Epithelial cell of proximal tubule (primary cell): ENCODE measurements at places on chromosomes 2 and 18.

- no peak for DNase-seq
Measured at GRCh38 chr2:45072064-45072861, 63.0 kb upstream of the SIX2 start.

GRCh38 chr18:54626779-54627178 lies 35.7 kb downstream of the DYNAP start:
- no peak for DNase-seq

DNA sequence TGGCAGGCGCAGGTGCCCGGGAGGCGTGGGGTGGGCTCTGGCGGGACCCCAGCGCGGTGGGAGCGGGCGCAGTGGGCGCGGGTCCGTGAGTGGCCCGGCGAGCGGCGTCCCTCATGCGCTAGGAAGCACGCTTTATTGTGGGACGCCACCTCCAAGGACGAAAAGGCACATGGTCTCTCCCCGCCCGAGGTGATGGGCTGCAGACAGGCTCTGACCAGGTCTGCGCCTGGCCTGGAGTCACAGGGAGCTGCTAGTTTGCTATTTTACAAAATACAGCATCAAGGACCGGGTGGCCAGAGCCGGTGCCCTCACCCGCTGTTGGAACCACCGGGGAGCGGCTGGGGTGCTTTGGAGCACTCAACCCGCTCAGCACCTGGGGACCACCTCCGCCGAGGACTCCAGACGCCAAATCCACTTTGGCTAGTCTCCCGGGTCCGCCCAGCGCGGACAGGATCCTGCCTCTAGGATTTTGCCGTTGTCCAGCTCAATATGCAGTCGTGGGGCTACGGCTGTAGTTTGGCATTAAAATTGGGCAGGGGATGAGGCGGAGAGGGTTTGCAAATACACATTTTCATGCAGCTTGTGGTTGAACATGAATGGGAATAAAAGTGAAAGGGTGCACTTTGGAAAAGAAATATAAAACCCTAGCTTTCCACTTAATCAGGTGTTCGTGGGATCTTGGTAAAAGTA lies 65.4 kb downstream of the LRRFIP1 start:
- DNase-seq, result no peak

GRCh38 chr2:168149150-168149974 lies 98.0 kb downstream of the STK39 start:
- no peak for DNase-seq

DNA sequence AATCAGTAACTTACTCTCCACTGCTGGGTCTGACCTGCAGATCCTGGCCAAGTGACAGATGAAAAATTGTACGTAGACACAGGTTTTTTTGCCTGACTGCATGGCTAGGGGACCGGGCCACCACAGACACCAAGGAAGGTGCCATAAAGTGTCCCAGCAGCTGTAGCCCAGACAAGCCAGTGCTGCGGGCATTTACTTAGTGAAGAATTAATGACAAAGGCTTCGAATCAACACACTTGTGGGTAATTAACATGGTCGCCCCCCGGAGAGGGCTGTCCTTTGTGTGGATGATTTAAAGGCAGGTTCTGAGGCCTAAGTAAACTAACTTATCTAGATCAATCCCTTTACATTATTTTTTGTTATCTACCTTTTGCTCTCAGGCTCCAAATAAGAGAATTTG lies 1709.1 kb upstream of the LRRTM1 start:
- DNase-seq, result no peak

DNA sequence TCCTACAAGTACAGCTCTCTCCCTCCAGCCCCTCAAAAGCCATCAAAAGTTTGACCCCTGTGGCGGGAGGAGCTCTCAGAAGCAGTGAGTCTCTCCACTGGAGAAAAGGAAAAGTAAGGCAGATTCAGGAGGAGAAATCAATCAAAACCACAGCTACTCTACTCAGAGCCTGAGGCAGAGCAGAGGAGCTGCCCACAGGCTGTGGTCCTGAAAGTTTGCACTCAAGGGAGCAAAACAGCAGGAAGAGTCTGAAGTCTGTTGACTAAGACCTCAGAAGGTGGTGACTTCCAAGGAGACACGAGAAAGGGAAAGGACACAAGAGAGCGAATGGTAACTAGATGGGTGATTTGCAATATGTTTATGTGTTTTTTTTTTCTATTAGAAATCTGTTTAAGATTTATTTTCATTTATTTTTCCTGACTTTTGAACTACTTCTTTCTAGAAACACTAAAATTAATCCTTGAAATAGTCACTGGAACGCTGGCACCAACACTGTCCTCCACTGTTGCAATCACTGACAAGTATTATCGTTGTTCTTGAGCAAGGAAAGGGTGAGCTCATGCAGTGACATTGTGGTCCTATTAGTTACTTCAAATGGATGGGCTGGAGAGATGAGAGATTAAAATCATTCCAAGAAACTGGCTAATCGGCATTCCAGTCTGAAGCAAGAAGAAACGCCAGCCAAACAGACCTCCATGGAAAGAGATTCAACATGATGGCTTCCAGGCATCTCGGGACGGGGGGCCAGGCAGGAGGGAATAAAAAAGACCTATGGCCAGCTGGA lies 35.8 kb downstream of the PID1 start:
- no peak for DNase-seq

- peak; percentile 18 for DNase-seq
Measured at GRCh38 chr2:197378494-197379307, 56.1 kb downstream of the SF3B1 start.

DNA sequence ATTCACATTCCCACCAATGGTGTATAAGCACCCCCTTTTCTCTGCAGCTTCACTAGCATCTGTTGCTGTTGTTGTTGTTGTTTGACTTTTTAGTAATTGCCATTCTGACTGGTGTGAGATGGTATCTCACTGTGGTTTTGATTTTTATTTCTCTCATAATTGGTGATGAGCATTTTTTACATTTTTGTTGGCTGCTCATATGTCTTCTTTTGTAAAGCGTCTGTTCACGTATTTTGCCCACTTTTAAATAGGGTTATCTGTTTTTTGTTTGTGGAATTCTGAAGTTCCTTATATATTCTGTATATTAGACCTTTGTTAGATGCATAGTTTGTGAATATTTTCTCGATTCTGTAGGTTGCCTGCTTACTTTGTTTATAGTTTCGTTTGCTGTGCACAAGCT lies 278.4 kb upstream of the TNP1 start:
- DNase-seq, result no peak

DNA sequence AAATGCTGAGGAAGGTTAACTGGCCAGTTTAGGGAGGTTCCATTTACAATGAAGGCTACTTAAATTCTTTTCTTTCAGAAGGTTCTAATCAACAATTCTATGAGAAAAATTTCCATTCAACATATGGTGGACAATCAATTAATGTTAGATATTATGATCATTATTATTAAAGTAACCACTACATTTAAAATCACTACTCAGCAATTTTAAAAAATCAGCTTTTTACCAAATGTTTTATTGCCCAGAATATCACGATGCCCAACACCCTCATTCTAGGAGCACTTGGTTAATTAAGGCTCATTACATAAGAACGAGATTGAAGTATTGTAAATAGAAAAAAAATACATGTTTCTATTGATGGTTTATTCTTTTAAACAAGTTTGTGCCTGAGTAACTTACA lies 396.1 kb downstream of the NRXN1 start:
- no peak for DNase-seq

DNA sequence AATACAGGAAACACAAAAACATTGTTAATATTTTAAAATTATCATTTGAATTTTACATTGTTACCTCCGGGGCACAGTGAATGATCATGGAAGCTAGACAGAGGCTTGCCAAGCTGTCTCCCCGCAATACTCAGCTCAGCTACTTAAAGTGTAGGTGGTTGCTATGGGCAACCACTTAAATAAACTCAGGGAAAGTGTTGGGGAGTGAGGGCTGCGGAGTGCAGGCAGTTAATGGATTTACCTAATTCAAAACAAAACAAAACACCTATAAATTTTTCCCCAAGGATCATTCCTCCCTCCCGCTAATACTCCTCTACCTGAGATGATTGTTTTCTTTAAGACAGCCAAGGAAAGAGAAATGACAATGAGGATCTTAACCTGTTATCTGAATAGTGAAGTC lies 349.5 kb downstream of the TGIF1 start:
- DNase-seq, result no peak

DNA sequence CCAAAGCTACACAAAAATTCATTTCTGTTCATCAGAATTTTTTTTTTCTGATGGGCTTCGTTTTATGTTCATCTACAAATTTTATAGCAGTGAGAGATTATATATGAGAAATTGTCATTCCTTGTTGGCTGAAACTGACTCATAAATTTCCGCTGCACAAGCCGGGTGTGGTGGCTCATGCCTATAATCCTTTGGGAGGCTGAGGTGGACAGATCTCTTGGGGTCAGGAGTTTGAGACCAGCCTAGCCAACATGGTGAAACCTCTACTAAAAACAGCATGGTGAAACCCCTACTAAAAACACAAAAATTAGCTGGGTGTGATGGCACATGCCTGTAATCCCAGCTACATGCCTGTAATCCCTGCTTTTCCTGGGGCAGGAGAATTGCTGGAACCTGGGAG lies 72.0 kb downstream of the PLEKHM3 start:
- no peak for DNase-seq

GRCh38 chr2:216017365-216017764 lies 4.0 kb upstream of the MREG start:
- no peak for DNase-seq

DNA sequence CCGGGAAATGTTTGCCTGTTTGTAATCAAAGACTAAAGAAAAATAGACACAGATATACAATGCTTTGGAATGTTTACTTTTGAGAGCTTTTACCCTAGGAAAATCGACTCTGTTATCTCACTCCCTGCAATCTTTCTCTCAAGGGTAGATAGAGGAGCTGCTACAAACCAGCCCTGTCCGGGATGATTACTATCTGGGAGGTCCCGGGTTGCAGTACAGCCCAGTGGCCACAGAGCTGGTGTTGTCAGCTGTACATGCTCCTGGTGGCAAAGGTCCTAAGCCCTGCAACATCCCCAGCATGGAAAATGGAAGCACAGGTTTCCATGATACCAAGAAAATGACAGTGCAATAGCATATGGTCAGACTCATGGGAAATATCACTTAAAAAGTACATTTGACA lies 570.5 kb upstream of the SOX11 start:
- no peak for DNase-seq

DNA sequence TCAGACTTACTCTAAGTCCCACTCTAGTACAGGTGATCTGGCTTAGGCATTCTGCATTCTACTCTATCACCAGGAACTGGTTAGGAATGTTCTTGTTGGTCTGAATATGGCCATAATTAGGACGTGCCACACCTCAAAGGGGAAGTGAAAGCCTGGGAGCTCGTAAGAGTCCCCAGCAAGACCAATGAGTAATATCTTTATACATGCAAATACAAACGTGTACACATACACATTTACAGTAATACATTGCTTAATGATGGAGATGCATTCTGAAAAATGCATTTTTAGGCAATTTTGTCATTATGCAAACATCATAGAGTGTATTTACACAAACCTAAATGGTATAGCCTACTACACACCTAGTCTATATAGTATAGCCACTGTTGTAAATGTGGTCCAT lies 19.5 kb upstream of the ERCC3 start:
- no peak for DNase-seq

- DNase-seq, result no peak
Measured at GRCh38 chr18:46160050-46160798, 56.0 kb downstream of the HAUS1 start.

- no peak for DNase-seq
Measured at GRCh38 chr2:231820786-231821303, 34.6 kb downstream of the COPS7B start.

DNA sequence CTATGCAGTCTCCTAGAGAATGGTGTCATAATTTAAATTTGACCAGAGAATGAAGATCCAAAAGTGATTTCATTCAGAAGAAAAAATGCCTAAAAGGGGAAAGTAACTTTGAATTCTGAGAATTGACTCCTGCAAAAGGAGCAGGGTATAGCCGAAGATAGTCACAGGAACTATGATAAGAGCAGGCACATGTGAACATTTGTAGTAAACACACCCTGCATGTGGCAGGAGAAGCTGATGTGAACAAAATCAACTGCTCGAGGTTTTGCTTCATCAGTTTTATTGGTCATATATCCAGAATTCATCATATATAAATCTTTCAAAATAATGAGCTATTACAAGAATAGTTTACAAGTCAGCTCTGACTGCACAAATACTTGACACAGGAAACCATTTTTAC lies 14.0 kb downstream of the MCFD2 start:
- DNase-seq, result no peak

DNA sequence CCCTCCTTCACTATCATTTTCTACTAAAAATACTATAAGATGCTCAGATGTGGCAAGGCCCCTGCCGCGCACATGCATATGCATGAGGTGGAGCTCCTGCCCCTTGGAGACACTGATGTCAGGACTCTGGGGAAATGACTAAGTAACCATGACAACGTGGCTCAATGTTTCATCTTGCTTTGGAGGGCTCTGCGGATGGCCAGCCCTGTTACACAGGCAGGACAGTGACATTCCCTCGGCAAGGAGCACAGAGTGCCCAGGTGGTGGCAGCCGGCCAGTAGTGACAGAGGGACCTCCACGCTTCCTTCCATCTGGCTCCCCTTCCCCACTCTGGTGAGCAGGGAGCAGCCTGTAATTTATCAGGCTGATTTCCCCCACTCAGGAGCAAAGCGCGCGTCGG lies 364.1 kb downstream of the SS18 start:
- no peak for DNase-seq

GRCh38 chr18:55861266-55861665 lies 273.3 kb upstream of the TCF4 start:
- no peak for DNase-seq

- no peak for DNase-seq
Measured at GRCh38 chr2:227004482-227004881, 159.5 kb downstream of the COL4A4 start.

DNA sequence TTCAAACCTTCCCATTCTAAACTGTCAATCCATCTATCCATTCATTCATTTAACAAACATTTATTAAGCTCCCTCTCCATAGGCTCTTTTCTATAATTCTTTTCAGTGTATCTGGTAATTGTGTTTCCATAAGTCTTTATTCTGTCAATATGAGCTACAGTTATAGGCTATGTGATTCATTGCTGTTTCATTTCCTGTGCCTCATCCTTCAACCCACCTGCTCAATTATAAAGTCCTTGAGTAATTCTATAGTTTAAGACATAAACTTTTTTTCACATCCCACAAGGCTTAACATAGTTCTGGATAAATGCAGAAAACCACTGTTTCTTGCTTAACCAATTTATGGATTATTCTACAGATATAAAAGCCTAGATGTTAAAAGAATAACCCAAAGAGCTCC lies 84.2 kb upstream of the PIK3C3 start:
- DNase-seq, result no peak
